Upper lobe of right lung (tissue), 1 donor: ENCODE measurements at places on chromosomes 2 and 18. TPM values are rescaled to one million over a fixed set of nuclear protein-coding genes. Genes with fewer than 3 reads are reported as not detected.

NGEF gene
- not detected for total RNA-seq

MYO7B gene
- 2.2 TPM for total RNA-seq

- H3K36me3 ChIP-seq, result no peaks in the 10 kb centered on the region
- no peak for DNase-seq
- no peaks in the 10 kb centered on the region for H3K27me3 ChIP-seq
- H3K4me3 ChIP-seq, result no peak overlapping the region
- no peaks in the 10 kb centered on the region for H3K4me1 ChIP-seq
Measured at GRCh38 chr2:28506112-28506910, 10.5 kb downstream of the PLB1 start.

DNA sequence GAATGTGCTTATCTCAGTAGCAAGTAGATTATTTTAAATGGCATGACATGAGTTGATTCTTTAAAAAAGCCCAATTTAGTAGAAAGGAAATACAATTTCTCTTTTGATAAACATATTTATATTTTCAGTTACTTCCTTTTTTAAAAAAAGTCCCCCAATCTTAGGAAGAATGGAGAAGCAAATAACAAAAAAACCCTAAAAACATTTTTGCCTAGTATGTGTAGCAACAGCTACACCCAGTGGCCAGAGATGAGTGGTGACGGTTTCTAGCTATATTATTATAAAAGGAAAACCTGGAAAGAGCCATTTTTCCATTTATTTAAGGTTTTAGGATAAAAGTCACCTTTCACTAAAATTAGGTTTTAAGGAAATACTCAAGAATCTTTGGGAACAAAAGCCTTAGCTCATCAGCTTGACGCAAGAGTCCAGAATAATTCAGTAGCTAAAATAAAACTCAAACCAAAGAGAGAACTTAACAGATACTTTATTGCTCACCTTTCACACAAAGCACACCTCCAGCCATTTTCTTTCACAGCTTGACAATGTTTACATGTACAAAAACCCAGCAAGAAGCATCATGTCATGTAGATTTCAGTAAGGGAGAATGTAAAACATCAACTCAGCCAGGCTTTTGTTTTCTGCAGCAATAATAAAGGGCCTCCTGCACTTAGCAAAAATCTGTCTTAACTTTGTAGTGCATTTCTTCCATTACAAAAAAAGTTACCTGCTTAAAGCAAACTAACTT is 15.7 kb downstream of the FAM98A start:
- no peaks in the 10 kb centered on the region for H3K4me1 ChIP-seq
- H3K4me3 ChIP-seq, result no peak overlapping the region

- H3K27ac ChIP-seq, result no peak overlapping the region
- peaks cover 7% of the 10 kb centered on the region for H3K27me3 ChIP-seq
- H3K4me1 ChIP-seq, result peaks cover 4% of the 10 kb centered on the region
- DNase-seq, result no peak
- H3K36me3 ChIP-seq, result no peaks in the 10 kb centered on the region
- no peak overlapping the region for H3K4me3 ChIP-seq
Measured at GRCh38 chr2:10550206-10551001, 102.3 kb upstream of the ODC1 start.

GRCh38 chr2:237704501-237705434 is 77.4 kb downstream of the LRRFIP1 start:
- no peak overlapping the region for H3K4me3 ChIP-seq
- H3K36me3 ChIP-seq, result peaks cover 16% of the 10 kb centered on the region
- H3K4me1 ChIP-seq, result peaks cover 86% of the 10 kb centered on the region
- H3K27ac ChIP-seq, result peak overlapping the region; percentile 72
- no peaks in the 10 kb centered on the region for H3K27me3 ChIP-seq
- no peak for DNase-seq

GRCh38 chr2:241354668-241355658 is 1.1 kb upstream of the FARP2 start:
- no peaks in the 10 kb centered on the region for H3K27me3 ChIP-seq
- peaks cover 38% of the 10 kb centered on the region for H3K4me1 ChIP-seq
- H3K27ac ChIP-seq, result peak overlapping the region; percentile 67
- H3K36me3 ChIP-seq, result peaks cover 38% of the 10 kb centered on the region
- peak; percentile 96 for DNase-seq

DNA sequence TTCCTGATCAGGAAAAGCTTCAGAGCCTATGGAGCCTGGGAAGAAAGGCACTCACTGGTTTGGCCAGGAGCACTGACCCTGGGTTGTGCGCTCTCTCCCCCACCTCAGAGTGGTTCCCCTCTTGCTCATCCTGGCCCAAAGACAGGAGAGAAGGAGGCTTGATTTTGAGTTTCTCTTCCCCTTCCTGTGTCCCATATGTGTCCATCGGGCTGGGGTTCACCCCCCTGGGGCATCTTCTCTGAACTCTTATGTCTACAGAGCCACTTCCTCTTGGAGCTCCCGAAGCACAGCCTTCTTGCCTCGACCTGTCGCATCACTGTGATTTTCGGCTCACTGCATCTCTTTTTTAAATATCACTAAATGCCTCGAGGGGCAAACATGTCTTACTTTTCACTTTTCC is 692.3 kb downstream of the RNF144A start:
- H3K4me3 ChIP-seq, result no peak overlapping the region
- no peaks in the 10 kb centered on the region for H3K27me3 ChIP-seq
- H3K4me1 ChIP-seq, result no peaks in the 10 kb centered on the region
- no peak overlapping the region for H3K27ac ChIP-seq
- no peaks in the 10 kb centered on the region for H3K36me3 ChIP-seq
- no peak for DNase-seq

DNA sequence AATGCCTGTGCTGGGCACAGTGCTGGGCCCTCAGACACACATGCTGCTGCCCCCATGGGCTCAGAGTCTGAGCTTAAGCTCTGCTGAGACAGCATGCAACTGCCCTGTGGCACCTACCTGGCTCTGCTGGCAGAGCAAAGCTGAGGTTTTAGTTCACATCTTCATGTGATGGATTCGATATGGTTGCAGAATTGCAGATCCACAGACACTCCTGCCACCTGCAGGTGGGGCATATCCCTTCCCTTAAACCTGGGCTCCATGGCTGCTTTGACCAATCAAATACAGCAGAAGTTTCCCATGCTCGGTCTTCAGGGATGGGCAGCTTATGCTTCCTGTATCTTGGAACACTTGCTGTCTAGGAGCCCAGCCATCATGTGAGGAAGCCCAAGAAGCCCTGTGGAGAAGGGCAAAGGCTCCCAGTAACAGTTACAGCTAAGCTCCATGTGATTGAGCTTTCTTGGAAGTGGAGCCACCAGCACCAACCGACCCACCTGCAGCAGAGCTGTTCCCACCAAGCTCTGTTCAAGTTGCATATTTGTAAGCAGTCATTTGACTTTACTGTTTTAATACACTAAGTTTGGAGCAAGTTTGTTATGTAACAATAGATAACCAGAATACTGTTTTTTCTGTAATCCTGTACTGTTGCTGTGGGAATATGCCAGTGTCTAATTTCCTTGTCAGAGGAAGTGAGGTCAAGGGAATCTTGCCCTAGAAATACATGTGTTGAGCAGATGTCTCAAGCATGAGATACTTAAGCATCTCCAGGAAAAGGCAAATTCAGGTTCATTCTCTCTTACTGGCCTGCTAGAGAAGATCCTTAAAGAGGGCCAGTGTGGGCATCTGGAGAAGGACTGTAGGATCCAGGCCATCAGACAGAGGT is 79.3 kb downstream of the SH3RF3 start:
- no peak overlapping the region for H3K27ac ChIP-seq
- DNase-seq, result no peak
- H3K27me3 ChIP-seq, result no peaks in the 10 kb centered on the region
- H3K36me3 ChIP-seq, result no peaks in the 10 kb centered on the region

DNA sequence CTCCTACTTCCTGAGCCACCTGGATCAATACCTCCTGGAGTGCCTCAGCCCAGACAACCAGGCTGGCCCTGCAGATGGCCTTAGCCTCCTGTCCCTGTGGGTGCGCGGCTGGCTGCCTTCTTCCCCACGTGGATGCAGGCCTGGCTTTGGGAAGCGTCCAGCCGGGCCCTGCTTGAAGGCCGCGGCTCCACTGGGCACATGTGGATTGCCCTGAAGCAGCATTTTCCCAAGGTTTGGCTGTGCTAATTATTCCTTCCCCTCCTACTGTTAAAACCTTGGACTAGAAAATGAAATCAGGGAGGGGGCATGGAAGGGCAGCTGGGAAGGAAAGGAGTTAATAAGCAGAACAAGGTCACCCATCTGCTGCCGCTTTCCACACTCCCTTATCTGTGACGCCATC is 143.0 kb upstream of the GATA6 start:
- H3K27me3 ChIP-seq, result no peaks in the 10 kb centered on the region
- H3K4me1 ChIP-seq, result no peaks in the 10 kb centered on the region
- H3K4me3 ChIP-seq, result no peak overlapping the region

- no peaks in the 10 kb centered on the region for H3K27me3 ChIP-seq
- no peak for DNase-seq
- H3K4me3 ChIP-seq, result no peak overlapping the region
- no peak overlapping the region for H3K27ac ChIP-seq
- no peaks in the 10 kb centered on the region for H3K36me3 ChIP-seq
- no peaks in the 10 kb centered on the region for H3K4me1 ChIP-seq
Measured at GRCh38 chr2:40289771-40290404, 162.0 kb downstream of the SLC8A1 start.

DNA sequence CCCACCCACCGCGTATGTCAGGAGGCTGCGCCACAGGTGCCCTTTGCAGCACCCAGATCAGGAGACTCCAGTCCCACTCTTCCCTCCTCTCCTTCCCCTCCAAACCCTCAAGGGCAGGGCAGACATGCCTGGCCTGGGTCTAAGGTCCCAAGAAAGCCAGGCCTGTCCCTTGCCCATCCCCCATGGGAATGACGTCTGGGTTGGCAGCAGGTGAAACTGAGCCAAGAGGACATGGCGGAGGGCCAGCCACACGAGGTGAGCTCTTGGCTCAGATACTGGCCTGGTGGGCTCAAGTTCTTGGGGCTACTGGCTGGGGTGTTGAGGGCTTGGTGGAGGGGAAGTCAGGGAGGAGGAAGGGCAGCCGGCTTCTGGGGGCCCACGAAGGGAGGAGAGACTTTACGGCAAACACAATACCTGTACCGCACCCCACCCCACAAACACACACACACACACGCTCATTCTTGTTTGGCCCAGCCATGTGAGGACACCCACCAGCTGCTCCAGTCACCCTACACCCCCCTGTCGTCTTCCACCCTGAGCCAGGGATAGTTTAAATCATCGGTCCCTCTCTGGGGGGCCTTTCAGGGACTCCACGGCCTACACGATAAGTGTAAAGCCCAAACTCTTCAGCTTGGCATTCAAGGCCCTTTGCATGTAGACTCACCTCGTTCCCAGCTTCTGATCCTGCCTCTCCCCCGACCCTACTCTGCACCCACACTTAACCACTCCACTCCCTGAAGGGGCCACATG is 24.1 kb upstream of the TNS1 start:
- peak; percentile 83 for DNase-seq
- no peak overlapping the region for H3K4me3 ChIP-seq
- H3K36me3 ChIP-seq, result no peaks in the 10 kb centered on the region
- H3K4me1 ChIP-seq, result no peaks in the 10 kb centered on the region
- H3K27ac ChIP-seq, result no peak overlapping the region
- no peaks in the 10 kb centered on the region for H3K27me3 ChIP-seq

GRCh38 chr18:58991167-58991798 is 126.6 kb downstream of the ZNF532 start:
- H3K27ac ChIP-seq, result no peak overlapping the region
- no peaks in the 10 kb centered on the region for H3K36me3 ChIP-seq
- H3K4me1 ChIP-seq, result peaks cover 17% of the 10 kb centered on the region
- H3K4me3 ChIP-seq, result no peak overlapping the region
- no peaks in the 10 kb centered on the region for H3K27me3 ChIP-seq

DNA sequence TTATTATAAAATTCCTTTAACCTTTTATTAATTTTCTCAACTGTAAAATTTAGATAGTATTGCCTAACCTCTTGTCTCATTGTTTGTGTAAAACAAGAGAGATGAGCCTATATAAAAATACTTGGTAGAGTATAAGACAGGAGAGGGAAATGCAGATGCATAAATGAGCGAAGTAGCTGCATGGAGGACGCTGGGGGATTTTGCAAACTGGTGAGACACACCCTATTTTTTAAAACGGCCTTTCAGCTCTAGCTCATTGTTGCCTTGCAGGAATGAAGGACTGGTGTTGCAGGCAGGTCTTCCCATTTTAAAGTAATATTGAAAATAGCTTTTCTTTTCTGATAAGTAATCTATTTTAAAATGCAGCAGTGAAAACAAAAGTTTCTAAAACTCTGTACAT is 435.3 kb upstream of the HNRNPA3 start:
- no peaks in the 10 kb centered on the region for H3K4me1 ChIP-seq
- no peak for DNase-seq
- H3K36me3 ChIP-seq, result no peaks in the 10 kb centered on the region
- no peaks in the 10 kb centered on the region for H3K27me3 ChIP-seq

- no peak overlapping the region for H3K27ac ChIP-seq
- H3K4me3 ChIP-seq, result no peak overlapping the region
- no peak for DNase-seq
- H3K36me3 ChIP-seq, result no peaks in the 10 kb centered on the region
Measured at GRCh38 chr2:222554517-222554916, 101.4 kb downstream of the FARSB start.

HOXD13 gene
- not detected for total RNA-seq

GKN2 gene
- total RNA-seq, result 77.2 TPM

MYCN gene
- total RNA-seq, result 0.49 TPM

PREPL gene
- total RNA-seq, result 43.4 TPM

- DNase-seq, result no peak
- H3K36me3 ChIP-seq, result no peaks in the 10 kb centered on the region
- H3K27ac ChIP-seq, result no peak overlapping the region
Measured at GRCh38 chr2:241975593-241976284, 106.2 kb downstream of the RTP5 start.

DNA sequence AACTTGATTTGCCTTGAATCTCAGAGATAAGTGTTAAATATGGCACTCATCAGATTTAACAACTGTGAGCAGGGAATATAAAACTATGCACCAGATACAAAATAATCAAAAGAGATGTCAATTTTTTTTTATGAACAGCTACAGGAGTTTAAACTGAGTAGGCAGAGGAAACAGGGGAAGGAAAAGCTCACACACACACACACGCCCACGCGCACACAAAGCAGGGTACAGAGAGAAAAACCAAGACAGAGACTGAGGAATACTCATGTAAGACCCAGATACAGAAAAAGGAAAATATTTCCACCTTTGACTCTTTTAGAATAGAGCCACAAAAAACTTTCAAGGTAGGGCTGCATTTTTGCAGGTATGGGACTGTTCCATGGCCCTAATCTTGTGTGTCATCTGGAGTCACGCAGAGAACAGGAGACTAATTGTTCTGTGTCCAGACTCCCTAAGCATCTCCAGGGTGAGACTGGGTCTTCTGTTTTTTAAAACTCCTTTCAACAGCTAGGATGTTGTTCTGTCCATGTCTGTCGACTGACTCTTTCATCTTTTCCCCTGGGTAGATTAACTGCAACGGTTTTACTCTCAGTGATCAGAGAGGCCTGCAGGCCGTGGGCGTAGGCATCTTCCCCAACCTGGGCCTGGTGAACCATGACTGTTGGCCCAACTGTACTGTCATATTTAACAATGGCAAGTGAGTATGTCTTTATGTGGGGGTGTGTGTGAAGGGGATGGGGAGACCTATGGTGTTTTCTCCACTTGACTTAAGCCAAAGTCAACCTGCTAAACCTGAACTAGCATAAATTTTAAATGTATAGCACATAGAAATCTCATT is 23.0 kb downstream of the SMYD1 start:
- H3K27me3 ChIP-seq, result no peaks in the 10 kb centered on the region
- no peak for DNase-seq
- no peak overlapping the region for H3K27ac ChIP-seq
- no peaks in the 10 kb centered on the region for H3K36me3 ChIP-seq
- H3K4me1 ChIP-seq, result no peaks in the 10 kb centered on the region
